A549 treated with GW870086 at 1 μM for 4 hours (cell line): ENCODE measurements at places on chromosomes 1 and 21. TPM values are rescaled to one million over a fixed set of nuclear protein-coding genes. Genes with fewer than 3 reads are reported as not detected.

The IGSF3 gene
- total RNA-seq: 14.4 to 21.3 TPM (median 19.2 TPM) in 5 replicates

The TMCC2 gene
- 1.5 to 1.8 TPM (median 1.6 TPM) in 5 replicates for total RNA-seq

The GJA5 gene
- total RNA-seq: 0.05 to 0.09 TPM in 2 of 5 replicates, not detected in the others

The TLR5 gene
- total RNA-seq: 0.05 to 0.58 TPM (median 0.24 TPM) in 5 replicates

The NR1I3 gene
- total RNA-seq: 0.26 TPM in 1 of 5 replicates, not detected in the others
